ENCODE measurements at places on chromosomes 1 and 21.

DNA sequence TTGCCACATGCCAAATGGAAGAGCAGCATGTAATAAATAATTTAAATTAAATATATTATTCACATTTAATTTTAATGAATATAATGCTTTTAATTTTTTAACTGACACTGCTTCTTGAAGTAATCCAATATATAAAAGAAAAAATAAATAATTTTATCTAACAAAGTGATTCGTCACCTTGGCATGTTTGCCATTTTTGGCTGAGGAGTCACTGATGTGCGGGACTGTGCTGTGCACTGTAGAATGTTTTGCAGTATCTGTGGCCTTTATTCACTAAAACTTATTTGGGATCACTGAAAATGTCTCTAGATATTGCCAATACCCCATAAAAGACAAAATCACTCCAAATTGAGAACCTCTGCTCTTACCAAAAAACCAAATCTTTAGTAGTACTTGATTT, 807.8 kb downstream of the BRINP3 start:
- no peak for DNase-seq

DNA sequence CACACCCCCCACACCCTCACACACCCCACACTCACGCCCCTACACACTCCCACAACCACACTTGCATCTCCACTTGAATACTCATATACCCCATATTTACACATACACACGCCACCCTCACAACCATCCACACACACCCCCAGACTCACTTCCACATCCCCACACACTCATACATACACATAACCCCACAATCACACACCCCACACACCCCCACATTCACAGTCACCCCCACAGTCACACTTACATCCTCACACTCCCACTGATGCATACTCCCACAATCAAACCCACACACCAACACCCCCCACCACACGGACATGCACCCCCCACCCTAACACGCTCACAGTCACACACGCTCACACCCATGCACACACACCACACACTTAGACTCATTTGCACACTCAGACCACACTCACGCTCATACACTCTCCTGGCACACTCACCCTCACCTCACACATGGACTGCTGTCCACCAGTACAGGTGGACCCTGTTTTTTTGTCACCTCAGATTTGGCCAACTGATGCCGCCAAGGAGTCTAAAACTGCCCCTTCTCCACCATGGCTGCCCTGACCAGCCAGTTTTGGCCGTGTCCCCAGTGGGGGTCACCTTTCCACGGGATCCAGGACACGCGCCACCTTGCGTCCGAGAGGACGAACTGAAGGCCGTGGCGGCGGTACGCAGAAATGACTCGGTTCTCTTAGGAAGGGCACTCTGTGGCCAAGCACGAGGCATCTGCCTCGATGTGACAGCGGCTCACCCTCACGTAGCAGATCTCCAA, 45.3 kb upstream of the EDN2 start:
- DNase-seq: no peak

GRCh38 chr1:107865627-107866026, 99.4 kb downstream of the VAV3 start:
- no peak for DNase-seq

- DNase-seq: peak; percentile 42
Measured at GRCh38 chr1:204513117-204513716, 3.0 kb upstream of the MDM4 start.

DNA sequence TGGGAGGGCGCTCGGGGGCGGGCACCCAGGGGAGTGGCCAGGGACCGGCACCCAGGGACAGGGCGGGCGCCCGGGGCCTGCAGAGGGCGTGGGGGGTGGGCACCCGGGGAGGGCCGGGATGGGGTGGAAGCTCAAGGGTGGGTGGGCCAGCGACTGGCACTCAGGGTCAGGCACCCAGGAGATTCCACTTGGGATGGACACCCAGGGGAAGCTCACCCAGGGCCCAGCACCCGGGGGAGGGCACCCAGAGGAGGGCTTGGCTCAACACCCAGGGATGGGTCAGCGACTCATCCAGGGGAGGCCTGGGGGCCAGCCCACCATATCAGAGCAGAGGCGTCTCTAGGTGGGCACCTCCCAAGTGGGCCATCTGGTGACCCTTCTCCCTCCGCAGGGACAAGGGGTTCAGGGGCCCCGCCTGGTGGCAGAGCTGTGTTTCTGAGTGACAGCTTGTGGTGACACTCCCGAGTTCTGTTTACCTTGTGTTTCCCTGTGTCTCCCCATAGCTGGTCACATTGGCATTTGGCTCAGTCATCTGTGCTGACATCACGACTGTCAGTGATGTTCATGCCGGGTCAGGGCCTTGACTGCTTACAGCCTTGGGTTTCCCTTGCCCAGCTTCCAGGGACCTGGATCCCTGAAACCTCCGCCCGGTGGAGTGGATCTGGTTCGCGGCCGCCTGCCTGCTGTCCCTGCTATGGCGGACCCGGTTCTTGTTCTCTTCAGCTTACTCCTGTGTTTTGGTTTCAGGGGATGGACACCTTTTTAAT, 749 bp downstream of the IBA57 start:
- peak; percentile 58 for DNase-seq

DNA sequence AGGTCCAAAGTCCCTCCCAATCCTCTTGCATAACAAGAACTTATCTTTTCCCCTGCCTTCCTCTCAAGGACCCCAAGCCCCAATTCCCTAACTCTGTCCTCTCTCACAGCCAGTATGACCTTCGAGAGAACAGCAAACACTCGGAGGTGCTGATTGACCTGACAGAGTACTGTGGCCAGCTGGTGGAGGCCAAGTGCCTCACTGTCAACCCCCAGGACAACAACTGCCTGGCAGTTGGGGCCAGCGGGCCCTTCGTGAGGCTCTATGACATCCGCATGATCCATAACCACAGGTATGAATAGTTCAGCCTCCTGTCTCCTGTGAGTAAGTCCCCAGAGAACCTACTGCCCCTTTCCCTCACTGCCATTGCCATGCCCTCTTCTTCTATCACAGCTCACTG, 29.9 kb upstream of the TMEM222 start:
- no peak for DNase-seq

DNA sequence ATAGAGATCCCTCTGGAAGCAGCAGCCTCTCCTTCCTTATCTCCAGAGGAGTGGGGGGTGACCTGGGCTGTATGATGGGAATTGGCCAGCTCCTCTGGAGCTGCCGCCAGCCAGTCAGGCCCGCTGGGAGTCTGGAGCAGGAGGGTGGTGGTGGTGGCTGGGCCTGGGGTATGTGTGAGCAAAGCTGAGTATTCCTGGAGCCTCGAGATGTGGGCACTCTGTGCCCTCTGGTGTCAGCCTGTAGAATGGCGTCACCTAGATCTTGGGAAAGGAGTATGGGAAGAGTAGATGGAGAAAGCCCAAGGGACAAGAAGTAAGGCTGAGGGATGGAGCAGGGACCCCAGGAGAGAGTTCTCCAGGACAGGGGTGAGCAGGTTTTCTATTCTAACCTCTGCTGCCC, 16.0 kb downstream of the VANGL2 start:
- DNase-seq: no peak

DNA sequence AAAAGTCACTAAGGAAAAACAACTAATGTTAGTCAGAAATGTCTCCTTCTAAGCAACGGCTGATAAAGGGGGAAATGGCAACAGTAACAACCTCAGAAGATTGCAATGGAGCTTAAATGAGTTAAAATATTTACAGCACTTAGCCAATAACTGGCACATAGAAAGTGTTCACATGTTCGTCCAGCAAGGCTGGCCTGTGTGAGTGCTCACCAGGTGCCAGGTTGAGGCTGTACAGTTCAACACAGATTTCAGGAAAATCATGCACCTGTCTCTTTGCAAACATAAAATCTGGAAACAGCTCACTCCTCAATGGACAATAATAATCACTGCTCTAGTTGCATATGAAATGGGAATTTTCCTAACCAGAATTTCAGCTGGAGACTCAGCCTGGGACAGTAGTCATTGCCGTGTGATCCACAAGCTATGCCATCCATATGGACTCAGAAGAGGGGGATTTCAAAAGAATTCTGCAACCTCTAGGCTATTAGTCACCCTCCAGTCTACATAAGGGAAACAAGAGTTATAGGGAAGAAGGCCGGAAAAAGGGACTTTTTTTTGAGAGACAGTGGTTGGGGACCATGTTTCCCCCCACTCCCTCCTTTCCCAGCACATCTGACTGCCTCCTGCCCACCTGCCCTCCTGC, 68.6 kb downstream of the SYDE2 start:
- no peak for DNase-seq

- DNase-seq: peak; percentile 16
Measured at GRCh38 chr1:34684266-34684665, 70.6 kb upstream of the GJB5 start.

DNA sequence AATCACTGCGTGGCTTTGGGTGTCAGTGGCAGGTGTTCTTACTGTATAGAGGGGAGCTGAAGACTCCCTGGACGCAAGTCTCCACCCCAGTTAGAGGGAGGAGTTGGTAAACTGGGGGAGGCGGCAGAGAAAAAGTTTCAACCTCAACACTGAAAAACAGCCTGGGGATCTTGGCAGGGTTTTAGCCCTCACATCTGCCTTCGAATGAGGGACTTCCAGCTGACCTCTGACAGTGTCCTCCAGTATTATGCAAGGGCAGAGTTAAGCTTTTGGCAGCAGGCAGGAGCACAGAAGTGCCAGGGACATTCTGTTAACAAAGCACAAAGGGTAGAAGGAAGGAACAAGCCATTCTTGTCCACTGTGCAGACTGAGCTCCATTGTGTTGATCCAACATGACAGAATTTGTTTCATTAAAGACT, 41.2 kb upstream of the RAB4A start:
- no peak for DNase-seq

DNA sequence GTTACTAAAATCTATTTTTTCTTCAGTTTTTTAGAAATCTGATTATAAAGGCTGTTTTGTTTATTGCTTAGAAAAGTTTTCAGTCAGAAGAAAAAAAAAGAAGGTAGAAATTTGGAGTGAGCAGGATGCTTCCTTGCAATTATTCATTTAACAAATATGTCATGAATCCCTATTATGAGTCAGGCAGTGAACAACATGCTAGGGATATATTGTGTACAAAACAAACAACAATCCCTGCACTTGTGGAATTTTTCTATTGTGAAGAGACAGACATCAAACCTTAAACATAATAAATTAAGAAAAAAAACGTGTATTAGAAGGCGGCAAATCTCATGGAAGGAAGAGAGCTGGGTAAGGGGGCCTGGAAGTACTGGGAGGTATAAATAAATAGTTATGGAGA, 664.1 kb upstream of the CAMK1G start:
- no peak for DNase-seq

- DNase-seq: no peak
Measured at GRCh38 chr21:26756491-26757159, 88.6 kb downstream of the ADAMTS1 start.

- DNase-seq: no peak
Measured at GRCh38 chr21:29064850-29065481, 8.5 kb downstream of the CCT8 start.

DNA sequence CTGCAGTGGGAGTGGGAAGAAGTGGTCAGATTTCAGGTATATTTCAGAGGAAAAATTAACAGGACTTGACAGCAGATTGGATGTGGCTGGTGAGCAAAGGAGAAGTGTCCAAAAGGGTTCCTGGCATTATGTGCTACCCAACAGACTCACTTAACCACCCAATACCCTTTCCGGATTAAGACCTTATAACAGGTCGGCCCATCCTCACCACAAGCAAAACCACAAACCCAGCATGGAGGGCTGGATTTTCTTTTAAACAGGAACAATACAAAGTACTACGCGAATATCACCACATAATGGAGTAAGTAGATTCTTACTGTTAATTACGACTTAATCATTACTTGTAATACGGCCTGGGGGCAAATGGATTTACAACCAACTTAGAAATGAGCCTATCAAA, 59.2 kb downstream of the WDR64 start:
- no peak for DNase-seq

DNA sequence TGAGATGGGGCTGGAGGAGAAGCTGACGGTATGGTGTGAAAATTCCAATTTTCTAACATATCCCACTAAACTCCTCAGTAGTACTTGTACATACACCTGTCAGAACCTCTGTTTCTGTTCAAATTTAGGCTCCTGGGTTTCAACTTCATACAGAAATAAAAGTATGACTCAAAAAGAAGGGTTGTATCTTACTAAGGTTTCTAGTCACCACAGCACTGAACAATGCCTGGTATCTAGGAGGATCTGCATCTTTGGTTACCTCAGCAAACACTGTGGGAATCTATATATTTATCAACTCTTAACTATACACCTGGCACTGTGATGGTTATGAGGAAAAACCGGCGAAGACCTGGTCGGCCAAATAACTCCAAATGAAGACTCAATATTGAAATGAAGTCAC, 13.8 kb downstream of the RBM34 start:
- DNase-seq: no peak

DNA sequence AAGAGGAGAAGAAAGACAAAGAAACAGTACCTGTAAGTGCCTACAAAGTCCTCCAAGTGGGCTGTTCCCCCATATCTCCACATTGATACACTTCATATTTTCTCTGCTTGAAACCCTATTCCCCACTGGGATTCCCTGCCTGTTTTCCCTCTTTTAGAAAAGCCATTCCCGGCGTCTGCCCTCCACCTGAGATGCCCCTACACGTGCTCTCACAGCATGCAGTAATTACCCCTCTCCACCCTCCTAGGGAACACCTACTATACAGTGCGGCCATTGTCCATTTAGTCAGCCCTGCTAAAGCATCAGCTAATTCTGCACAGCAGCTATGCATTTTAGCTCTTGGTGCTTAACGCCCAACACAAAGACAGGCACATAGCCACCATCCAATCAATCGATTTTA, 135.7 kb upstream of the TIAM1 start:
- no peak for DNase-seq

DNA sequence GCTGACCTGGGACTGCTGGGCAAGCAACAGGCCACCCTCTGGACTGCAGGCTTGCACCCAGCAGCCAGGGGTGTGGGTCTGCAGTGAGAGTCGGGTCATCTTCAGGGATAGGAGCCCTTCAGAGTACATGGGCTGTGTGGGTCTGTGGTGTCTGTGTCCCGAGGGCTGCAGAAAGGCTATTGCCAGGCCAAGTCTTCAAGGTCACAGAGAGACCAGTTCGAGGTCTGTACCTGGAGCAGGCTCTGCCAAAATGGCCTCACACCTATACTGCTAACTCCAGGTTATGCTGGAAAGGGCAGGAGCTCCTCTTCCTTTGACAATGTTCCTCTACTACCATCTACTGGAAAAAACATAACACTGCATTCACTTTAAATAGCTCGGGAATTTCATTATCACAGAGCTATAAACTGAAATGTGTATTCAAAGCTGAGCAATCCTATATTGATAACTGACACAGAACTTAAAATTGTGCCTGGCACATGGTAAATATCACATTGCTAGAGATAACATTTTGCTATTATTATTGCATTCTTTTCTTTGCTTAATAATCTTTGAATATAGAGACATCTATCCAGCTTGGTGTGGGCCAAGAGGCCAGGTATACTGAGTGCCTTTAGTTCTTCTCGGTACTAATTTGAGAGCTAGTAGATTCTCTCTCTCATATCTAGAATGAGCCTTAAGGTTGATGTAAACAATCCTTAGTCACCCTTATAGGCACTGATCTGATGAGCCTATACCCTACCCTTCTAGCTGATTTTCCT, 6.9 kb upstream of the DNAH14 start:
- no peak for DNase-seq

DNA sequence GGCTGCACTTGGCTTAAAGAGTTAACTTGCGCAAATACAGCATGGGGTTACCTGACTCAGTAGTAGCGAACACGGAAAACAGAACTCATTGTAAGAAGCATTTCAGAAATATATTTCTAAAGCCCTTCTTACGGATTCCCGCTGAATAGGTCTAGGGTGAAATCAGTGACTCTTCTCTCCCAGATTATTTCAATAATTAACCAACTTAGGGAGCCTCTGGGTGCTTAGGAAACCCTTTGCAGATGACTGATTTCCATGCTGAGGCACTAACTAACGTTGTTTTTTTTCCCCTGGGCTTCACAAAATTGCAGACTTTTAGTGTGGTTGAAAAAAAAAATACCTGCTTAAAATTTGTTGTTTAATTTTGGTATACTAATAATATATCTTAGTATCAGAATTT, 40.3 kb downstream of the BTG3 start:
- DNase-seq: no peak
